ENCODE measurements at places on chromosomes 1 and 21. TPM values are rescaled to one million over a fixed set of nuclear protein-coding genes. Genes with fewer than 3 reads are reported as not detected.

FNBP1L gene
- 32.7 TPM for total RNA-seq

- no peak for DNase-seq
Observed at GRCh38 chr21:45340515-45340914, 52.8 kb upstream of the POFUT2 start.

AKNAD1 gene
- 1.2 TPM for total RNA-seq

SHISA4 gene
- total RNA-seq, result 58.5 TPM

DNA sequence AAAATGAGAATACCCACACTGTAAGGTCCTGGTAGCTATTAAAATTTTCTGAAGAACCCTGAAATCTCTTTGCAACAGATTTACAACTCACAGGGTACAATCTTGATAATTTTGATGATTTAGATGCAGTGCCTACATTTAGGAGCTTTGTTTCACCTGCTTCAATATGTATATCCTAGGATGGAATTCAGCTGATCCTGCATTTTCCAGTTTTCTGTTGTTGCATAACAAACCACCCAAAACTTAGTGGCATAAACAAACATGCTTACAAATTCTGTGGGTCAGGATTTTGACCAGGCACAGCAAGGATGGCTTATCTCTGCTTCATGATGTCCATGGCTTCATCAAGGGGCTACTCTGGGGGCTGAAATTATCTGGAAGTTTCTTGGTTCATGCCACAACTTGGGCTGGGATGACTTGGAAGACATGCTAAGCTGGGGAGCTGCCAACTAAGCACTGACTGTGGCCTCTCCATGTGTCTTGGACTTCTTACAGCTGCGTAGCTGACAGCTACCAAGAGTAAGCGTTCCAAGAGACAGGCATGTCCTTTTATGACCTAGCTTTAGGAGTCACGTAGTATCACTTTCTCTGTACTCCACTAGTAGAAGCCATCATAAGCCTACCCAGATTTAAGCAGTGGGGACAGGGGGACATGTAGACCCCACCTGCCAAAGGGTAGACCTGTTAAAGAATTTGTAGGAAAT is 108.5 kb downstream of the CACHD1 start:
- DNase-seq, result peak; percentile 25

KLHDC7A gene
- total RNA-seq, result not detected

DNA sequence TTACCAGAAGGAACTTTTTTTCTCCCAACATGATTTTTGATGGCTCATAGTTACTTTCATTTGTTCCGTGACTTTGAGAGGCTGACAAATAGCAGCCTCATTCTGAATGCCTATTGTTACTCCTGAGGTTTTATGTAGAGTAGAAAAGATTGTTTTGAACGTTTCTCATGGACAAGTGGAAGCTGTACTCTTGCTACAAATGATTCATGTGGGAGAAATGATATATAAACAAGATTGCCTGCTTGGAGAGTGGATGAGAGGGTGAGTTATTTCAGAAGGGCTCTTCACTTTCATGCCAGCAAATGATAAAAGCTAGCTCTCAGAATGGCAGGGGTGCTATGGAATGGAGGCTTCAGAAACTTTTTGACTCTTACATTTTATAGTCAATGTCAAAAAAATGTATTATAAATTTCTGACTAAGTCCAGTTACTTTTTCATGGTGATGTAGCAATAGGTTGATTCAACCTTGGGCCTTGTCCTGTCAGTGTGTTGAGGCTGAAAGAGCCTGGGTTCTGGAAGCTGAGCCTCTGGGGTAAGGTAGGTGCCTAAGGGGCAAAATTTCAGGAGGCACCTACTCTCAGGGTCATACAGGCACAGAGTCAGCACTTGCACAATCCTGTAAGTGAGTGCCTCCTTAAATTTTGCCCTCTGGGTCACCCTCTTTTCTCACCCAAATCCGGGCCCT is 19.4 kb downstream of the JUN start:
- DNase-seq, result no peak

- peak; percentile 80 for DNase-seq
Observed at GRCh38 chr1:51472359-51472758, 46.7 kb downstream of the EPS15 start.

TMED5 gene
- total RNA-seq, result 18.2 TPM

DNA sequence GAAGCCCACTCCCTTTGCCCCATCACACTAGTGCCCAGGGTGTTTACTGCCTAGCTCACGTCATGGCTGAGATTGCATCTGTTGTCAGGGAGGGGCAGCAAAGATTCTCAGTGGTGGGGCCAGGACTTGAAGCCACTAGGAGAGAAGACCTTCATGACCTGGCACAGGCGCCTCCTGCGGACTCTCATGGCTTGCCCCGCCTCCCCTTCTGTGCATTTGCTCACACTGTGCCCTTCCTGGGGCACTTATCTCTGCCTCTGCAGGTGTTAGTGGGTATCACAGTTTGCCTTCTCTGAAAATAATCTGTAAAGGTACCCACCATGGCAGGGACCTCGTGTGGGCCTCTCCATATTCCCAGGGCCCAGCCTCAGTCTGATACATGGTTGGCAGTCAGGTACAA is 20.1 kb downstream of the PTPRU start:
- no peak for DNase-seq

CR1 gene
- total RNA-seq, result 1.5 TPM

GRCh38 chr1:156124557-156125483 is 10.3 kb downstream of the LMNA start:
- no peak for DNase-seq

DNA sequence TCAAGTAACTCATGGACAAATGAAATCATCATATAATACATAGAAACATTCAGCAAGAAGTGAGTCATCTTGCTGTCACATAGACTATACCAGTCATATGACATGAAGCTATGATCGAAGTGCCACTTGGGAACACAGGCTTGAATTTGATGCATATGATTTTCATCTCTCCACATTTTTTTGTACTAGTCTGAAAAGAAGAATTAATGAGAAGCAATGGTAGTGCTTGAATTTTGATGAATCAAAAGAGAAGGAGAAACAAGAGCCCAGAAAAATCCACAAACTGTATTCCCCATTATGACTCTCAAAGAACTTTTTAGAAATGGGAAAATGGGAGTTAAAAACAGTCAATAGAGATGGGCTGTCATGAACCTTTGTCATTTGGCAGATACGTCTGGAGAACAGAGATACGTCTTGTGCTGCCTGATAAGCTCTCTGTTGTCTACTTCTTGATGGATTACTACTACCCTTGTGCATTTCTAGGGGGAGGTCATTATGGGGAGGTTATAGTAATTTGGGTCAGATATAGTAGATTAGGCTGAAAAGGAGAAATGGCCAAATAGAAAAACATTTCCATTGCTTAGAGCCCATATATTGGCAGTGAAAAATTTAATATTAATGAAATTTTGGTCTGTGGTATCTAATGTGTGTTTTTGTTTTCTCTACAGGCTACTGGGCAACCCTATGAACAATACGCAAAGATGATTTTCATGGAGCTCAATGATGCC is 8.0 kb upstream of the LEPR start:
- DNase-seq, result no peak

DNA sequence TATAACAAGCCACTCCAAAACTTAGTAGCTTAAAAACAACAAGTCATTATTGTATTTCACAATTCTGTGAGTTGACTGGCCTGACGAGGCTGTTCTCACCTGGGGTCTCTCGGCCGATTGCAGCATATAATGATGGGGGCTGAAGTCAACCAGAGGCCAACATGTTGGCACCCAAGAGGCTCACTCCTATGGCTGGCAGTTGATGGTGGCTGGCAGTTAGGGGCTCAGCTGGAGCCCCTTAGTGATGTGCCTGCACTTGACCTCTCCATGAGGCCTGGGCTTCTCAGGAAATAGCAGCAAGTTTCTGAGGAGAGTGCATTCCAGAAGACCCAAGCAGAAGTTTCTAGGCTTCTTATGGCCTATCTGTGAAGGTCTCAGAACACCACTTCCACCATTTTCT is 459.4 kb downstream of the NPHP4 start:
- DNase-seq, result no peak

GRCh38 chr1:10753299-10753698 is 43.1 kb downstream of the CASZ1 start:
- DNase-seq, result no peak

TRABD2B gene
- 1.1 TPM for total RNA-seq

DNA sequence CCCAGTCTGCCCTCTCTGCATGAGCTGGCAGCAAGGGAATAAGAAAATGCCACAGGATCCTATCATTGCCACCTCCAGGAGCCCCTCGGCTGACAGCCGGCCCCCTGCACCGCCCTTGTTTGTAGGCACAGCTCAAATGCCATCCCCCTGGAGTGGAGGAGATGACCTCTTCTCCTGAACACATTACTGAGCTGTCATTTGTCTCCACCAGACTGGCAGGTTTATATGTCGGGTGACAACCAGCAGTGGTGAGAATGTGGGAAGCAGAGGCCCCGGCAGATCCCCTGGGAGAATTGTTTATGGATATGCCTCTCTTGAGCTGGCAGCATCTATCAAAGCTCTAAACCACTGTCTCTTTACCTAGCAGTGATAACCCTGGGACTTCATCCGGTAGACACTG is 135.4 kb upstream of the FMN2 start:
- no peak for DNase-seq

DNA sequence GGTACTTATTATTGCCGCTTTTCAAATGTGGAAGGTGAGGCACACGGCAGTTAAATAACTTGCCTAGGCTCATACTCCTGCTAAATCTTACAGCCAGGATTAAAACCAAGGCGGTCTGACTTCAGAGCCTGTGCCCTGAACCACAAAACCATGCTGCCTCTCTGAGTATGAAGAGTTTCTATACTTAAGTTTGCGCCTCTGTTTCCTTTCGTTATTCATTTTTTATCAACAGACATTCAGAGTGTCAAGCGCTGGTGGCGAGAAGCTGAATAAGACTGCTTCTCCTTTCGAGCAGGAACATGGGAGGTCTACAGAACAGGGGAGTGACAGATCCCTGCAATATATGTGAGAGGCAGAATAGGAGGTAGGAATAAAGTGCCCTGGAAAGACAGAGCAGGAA is 96.0 kb upstream of the DUSP10 start:
- no peak for DNase-seq

OR2AK2 gene
- total RNA-seq, result not detected

TSPAN2 gene
- total RNA-seq, result 17.6 TPM

DNA sequence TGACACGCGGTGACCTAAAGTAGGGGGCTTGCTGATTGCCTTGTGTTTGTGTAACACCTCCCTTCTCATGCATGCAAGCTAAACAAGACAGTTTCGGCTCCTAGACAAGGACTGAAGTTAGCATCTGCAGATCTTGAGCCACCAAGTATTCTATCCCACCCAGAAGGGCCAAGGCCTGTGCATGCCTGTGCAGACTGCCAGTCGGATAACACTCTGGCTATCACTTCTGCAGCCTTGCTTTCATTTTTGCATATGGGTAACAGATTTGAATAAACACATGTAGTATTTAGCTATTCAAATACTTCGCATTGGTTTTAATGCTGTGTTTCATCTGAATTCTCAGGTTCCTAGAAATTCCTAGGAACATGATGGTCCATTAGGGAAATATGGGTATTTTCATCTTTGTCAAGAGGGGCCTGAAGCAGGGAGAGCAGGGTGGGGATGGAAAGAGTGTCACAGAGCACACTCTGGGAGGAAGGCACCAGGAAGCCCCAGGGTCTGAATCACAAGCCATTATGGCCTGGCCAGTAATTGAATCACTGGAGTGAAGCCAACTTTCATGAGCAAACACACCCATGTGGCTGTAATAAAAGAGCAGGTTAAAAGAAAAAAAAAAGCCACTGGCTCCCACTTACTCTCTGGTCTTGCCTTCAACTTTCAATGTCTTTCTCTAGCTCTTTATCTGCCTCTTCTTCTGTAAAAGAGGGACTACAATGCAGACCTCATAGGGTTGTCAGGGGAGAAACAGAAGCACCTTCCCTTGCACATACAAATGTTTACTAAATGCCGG is 28.3 kb downstream of the GADD45A start:
- peak; percentile 36 for DNase-seq

CLCA4 gene
- total RNA-seq, result not detected

DNA sequence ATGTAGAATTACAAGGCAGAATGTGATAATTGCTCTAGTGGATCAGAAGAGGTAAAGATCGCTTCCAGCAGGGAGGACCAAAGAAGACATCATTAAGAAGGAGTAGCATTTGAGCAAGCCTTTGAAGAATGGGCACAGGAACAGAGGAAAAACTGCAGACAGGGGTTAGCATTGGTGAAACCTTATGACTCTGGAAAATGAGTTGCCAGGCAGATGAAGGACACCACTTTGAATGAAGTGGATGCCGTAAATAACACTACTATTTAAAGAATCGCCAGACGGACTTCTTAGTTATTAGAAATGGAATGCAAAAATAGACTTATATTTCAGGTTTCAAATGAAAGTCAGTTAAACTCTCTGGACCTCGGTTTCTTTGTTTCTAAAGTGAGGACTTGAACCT is 727.7 kb downstream of the USP25 start:
- DNase-seq, result no peak

PRR9 gene
- not detected for total RNA-seq

GRCh38 chr1:148264374-148265276 is 112.5 kb upstream of the NBPF11 start:
- DNase-seq, result peak; percentile 38

DNA sequence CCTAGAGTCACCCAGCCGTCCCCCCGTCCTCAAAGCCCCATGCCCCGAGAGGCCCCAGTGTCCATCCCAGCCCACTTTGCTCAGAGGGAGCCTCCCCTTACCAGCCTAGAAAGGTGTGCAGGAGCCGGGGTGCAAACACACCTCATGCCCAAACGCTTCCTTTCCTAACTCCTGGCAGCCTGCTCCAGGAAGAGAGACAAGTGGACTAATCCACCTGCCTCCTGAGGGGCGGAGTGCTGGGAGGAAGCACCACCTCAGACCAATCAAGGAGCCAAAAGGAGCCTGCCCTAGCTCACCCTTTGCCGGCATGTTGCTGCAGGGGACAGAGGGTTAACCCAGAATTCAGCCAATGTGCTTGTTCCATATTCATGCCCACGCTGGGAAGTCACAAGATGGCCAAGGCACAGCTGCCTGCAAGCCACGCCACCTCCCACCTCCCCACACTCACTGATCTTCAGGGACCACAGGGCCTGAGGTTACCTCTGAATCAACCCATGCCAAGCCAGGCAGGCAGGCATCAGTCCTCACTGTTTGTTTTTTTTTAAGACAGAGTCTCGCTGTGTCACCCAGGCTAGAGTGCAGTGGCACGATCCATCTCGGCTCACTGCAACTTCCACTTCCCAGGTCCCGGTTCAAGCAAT is 27.8 kb downstream of the PLEKHA6 start:
- DNase-seq, result no peak

GRCh38 chr1:19398309-19398760 is 86.2 kb downstream of the SLC66A1 start:
- no peak for DNase-seq
